Hematopoietic multipotent progenitor cell treated with erythropoietin and hydrocortisone succinate and interleukin-3 and kit ligand, for 6 days (in vitro differentiated cells): ENCODE measurements at places on chromosomes 7 and 10.

DNA sequence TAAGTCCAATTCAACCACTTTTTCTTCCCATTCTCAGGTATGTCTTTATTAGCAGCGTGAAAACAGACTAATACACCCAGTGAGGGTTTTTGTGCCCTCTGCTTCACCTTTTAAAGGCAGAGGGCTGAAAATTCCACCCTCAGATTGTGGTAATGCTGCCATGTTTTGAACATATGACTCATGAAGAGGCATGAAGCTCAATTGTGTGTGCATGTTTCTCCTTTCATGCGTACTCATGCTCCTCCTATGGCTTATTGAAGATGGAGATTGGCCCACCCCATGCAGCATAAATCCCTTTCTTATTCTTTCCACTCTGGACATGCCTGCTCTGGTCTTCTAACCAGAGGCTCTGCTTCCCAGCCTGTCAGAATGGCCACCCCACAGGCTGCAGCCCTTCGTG, 168.0 kb upstream of the PRKCQ start:
- no peak for DNase-seq

DNA sequence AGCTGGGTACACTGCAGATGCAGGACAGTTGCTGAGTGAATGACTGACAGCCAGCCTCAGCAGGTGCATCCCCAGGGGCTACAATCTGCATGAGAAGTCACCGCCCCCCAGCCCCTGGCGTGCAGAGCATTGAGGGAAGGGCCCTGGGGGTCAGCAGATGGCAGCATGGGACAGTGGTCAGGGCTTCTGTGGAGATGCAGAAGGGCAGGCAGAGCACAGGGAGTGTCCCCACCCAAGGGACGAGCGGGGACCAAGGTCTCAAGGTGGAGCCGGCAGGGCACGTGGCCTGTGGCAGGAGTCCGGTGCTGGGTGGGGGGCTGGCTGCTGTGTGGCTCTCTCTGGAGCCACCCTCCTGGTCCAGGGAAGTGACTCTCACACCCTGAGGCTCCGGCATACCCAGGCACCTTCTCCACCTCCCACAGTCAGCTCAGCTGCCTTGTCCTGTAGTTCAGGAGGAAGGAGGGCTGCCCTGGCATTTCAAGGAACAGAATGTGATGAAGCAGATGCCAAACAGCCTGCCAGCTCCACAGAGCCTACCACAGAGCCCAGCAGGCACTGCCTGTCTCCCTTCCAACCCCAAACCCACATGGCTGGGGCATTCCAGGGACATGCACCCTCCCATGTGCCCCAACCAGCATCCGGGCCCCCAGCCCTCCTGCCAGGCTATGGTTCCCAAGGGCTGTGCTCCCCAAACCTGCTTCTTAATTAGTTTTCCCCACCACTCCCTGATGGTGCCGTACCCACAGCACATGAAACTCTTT, 114.5 kb downstream of the TMEM130 start:
- no peak for DNase-seq

DNA sequence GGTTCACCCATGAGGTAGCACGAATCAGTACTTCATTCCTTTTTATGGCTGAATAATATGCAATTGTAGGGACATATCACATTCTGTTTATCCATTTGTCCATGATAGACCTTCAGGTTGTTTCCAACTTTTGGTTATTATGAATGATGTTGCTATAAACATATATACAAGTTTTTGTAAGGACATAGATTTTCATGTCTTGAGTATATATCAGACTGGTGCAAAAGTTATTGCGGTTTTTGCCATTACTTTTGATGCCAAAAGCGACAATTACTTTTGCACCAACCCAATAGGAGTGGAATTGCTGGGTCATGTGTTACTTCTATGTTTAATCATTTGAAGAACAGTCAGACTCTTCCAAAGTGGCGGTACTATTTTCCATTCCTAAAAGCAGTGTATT, 361.5 kb downstream of the RPS24 start:
- no peak for DNase-seq

DNA sequence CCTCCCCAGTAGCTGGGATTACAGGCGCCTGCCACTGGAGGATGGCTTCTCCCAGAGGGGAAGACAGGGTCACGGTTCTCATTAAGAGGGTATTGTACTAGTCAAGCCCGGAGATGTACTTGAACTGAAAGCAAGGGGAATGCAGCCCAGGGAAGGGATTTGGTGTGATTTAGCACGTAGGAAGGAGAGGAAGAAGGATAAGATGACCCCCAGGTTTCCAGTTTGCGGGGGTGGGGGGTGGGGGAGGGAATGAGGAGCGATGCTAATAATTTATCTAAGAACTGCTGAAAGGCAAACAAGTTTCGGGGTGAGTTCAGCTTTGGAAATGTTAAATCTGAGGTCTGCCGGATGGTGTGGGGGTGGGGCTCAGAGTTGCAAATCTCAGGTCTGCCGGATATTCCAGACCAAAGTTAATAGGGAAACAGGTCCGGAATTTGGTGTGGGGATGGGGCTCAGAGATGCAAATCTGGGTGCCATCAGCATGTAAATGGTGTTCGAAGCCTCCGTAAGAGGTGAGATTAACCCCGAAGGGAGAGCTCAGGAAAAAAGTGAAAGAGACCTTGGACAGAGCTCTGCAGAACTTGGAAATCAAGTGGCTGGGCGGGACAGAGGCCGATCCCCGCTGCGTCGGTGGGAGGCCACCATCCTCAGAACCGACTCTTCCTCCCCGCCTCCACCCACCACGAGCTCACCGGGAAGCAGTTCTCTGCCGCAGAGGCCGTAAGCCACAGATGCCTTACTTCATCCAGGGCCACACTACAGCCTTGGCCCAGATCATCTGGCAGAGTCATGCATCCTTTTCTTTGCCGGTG, 1.6 kb upstream of the SEPHS1 start:
- DNase-seq = peak; percentile 54

GRCh38 chr7:129431911-129432643, 2.2 kb upstream of the STRIP2 start:
- no peak for DNase-seq

DNA sequence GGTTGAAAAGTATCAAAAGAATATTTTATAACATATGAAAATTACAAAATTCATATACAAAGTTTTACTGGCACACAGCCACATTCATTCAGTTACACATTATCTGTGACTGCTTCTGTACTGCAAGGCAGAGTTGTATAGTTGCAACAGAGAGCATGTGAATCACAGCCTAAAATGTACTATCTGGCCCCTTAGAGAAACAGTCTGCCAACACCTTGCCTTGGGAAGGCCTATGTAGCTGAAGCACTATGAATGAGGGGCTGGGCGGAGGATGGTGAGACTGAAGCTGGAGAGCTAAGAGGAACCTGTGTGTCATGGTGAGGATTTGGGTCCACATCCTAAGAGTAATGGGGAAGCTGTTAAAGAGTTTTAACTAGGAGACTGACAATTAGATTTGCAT, 35.7 kb downstream of the PDZD8 start:
- peak; percentile 62 for DNase-seq

DNA sequence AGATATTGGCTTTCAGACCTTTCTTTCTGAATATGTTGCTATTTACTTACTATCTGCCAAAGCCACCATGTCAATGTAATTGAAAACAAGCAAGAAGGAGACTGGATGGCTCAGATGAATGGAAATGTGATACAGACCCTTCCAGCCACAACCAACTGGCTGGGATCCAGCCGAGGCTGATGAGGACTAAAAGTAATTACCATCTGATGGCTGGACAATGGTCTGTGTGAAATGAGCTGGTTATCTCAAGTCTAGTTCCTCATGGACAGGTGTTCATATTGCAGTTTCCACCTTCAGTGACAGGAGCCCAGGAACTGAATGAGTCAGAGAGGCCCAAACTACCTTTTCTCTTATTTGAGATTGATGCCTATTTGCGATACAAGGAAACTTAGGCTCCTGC, 267.5 kb downstream of the GATA3 start:
- no peak for DNase-seq

- no peak for DNase-seq
These were observed 43.9 kb downstream of the PNLIPRP2 start for GRCh38 chr10:116664631-116665030.

DNA sequence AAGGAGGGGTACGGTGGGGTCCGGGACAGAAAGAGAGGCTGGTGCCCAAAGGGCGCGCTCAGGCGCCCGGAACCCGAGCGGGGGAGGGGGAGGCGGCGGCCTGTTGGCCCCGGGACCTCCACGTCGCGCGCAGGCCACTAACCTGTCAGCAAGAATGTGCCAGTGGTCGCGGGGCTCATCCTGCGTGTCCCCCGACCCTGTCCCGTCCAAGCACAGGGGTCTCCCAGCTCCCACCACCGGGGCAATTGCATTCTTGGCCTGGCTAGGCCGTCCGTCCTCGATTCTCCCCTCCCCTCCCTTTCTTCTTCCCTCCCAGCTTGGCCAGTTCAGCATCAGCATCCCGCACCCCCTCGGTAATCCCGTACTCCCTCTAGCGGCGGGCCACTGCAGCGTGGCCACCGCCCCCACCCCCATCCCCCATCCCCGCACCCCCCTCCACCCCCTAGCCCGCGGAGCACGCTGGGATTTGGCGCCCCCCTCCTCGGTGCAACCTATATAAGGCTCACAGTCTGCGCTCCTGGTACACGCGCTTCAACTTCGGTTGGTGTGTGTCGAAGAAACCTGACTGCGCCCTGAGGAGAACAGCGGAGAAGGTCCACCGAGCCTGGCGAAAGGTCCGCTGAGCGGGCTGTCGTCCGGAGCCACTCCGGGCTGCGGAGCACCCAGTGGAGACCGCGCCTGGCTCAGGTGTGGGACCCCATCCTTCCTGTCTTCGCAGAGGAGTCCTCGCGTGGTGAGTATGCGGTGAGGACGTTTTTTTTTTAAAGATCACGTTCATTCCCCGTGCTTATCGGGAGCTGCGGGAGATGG, at the start of gene SGCE:
TSS of gene SGCE (minus strand) at position 286 of the 810 bp plus-strand sequence. CDS start at position 251, 35 bp downstream.
- peak; percentile 48 for DNase-seq

DNA sequence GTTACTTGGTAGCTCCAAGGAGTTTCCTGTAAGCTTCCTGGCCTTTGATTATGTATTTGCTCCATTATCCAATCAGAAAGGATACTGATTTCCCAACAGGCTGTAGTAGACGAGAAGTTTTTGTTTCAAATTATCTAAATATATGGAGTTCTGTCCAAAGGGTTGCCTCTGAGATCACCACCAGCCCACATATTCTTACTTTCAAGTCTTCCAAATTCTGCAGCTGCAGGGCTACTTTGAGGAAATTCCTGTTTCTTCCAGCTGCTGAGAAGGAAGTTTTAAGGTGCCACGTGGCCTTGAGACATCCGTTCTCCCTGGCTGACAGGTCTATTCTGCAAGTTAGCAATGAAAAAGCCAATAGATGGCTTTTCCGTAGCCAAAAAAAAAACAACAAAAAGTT, 286.0 kb downstream of the TWIST1 start:
- DNase-seq = no peak

DNA sequence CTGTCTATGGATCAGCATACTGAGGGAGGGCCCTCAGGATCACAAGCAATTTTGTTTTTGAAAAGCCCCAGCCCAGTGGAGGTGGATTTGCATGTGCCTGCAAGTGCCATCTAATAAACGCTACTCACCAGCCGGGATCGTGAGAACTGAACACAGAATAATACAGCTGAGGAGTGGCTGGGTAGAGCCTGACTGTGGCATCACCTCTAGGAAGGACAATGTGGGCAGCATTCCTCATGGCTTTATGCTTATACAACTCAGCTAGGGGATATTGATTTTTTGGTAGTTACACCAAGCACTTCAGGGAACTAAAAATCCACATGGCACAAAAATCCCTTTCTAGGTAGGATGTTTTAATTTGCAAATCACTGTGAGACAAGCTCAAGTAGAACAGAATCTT, 72.7 kb upstream of the PALS2 start:
- DNase-seq = no peak

- DNase-seq = no peak
These were observed 36.1 kb downstream of the KCNMA1 start for GRCh38 chr10:77601488-77601887.

DNA sequence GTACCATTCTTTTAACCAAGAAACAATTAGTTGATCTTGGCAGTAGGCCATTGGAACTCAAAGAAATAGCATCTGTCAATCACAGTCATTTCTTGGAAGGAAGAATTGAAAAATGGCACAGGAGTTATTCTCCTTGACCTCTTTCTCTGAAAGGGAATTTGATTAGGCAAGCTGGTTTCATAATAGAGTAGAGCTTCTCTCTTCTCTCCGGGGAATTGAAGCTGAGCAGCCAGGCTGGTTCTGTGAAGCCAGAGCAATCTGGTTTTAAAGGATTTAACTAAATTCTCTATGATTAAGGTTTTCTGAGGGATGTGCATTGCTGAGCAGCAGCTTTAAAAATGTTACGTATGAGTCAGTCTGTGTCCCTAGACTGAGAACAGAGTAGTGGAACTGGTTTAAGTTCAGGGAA, 70.2 kb downstream of the AHCYL2 start:
- no peak for DNase-seq

DNA sequence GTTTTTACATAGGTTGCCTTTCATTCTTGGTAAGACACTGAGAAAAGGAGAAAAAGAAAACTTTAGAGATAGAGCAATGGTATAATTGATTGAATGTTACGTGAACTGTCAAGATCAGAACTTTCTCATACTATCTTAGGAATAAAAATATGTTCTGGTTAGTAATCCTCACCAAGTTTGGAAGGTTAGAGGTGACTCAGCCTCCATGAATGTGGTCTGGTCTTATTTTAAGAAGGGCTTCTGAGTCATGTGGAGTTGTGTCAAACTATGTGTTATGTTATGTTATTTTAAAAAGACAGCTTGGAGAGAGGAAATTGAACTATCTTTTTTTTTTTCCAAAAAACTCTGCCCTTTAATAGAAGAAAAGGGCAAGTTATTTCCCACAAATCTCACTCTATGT, 458.6 kb upstream of the KLF6 start:
- DNase-seq = no peak

- DNase-seq = no peak
These were observed 96.7 kb upstream of the CABCOCO1 start for GRCh38 chr10:61565819-61566560.

DNA sequence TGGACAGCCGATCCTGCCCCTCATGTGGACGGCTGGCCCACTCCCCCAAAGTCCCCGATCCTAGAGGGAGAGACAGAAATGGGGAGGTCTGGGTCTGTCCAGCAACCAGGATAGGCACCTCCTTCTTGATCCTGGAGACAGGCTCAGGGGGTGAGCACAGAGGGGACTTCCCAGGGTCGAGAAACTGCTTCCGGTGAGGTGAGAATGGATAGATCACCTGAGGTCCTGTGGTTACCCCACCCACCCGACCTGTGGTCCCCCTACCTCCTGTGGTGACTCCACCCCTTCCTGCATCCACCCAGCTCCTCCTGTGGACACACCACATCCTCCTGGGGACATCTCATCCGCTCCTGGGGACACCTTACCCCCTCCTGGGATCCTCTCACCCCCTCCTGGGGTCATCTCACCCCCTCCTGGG, 27.4 kb upstream of the RASGEF1A start:
- no peak for DNase-seq

DNA sequence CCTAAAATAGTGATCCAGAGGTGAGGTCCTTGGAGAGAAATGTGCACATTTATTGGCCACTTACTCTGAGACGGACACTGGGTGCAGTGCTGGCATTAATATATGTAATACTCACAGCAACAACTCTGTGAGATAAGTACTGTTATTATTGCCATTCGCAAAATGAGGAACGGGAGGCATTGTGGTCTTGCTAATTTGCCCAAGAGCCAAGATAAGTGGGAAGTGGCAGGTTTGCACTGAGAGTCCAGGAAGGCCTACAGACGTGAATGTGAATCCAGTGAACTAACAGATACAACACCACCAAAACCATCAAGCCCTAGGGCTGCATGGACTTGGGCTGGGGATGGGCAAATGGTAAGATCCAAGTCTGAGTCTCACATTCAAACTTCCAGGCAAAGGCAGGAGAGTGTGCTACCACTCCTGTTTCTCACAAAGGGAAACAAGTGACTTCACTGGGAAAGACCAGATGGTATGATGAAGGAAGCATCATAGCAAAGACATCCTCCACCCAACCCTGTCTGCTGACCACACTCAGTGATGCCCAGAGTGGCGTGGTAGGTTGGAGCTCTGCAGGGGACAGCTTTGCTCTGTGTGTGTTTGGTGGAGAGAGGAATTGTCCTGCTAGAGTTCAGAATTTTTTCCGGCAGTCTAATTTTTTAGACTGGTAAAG, 19.2 kb downstream of the TMEM273 start:
- DNase-seq = peak; percentile 43
